ENCODE measurements at places on chromosomes 11 and 22. TPM values are rescaled to one million over a fixed set of nuclear protein-coding genes. Genes with fewer than 3 reads are reported as not detected.

DNA sequence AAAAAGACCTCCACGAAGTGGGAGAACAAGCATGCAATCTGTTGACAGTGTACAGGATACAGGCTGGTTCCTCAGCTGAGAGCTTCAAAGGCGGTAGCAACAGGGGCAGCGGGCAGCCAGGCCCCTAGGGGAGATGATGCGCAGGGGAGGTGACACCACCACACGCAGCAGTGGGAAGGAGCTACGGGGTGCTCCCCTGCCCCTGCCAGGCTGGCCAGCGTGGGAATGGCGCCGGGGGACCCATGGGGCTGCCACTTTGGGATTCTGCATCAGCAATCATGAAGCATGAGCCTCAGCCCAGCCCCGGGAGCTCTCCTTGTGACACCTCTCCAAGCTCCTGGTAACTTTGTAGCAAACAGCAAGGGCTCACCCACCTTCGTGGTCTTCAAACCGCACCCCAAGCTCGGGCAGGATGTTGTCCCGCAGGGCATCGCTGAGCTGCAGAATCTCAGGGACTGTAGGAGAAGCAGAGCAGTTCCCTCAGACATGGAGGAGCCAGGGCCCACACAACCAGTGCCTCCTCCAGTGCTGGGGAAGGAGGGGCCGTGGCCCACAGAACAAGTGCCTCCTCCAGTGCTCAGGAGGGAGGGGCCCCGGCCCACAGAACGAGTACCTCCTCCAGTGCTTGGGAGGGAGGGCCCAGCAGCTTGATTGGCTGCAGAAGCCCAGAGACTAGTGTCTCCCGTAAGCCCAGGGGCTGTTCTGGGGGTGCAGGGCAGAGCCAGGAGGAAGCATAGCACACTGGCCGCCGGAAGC is 14.6 kb upstream of the NAP1L4 start:
- peak; percentile 86 for DNase-seq

DNA sequence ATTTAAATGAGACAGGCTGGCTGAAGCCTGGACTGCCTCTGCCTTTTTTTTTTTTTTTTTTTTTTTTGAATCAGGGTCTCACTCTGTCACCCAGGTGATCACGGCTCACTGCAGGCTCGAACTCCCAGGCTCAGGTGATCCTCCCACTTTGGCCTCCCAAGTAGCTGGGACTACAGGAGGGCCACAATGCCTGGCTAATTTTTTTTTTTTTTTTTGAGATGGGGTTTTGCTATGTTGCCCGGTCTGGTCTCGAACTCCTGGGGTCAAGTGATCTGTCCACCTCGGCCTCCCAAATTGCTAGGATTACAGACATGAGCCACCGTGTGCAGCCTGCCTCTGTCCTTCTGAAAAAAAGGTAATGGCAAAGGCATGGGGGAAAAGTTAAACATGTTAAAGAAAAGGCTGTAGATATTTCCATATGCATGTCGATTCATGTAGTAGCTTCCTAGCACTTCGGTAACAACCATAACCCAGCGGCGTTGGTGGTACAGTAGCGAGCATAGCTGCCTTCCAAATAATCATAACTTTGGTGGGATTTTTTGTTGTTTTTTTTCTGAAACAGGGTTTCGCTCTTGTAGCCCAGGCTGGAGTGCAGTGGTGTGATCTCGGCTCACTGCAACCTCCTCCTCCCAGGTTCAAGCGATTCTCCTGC is 48.8 kb downstream of the MCHR1 start:
- no peak for DNase-seq

GRCh38 chr11:72788241-72788640 is 5.6 kb downstream of the STARD10 start:
- no peak for DNase-seq

The APOA4 gene
- polyA plus RNA-seq, result not detected

- no peak for DNase-seq
Measured at GRCh38 chr11:125128450-125128849, 17.0 kb upstream of the TMEM218 start.

Data from left lung (tissue), 14 donors.